ENCODE measurements at places on chromosomes 1 and 21.

DNA sequence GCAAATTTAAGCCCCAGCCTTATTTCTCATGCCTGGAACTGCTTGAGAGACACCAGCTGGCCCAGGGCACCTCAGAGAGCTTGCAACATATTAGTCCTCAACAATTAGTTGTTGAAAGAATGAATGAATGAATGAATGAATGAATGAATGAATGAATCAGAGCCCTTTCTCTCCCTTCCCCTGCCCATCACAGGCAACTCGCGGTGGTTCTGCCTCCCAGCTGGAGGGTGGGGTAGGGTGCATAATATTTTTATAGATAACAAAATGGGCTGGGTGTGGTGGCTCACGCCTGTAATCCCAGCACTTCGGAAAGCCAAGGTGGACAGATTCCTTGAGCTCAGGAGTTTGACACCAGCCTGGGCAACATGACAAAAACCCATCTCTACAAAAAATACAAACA lies 110.1 kb downstream of the CCDC185 start:
- no peak for DNase-seq

GRCh38 chr1:12488666-12489354 lies 129.2 kb downstream of the DHRS3 start:
- no peak for DNase-seq

GRCh38 chr1:223738465-223739365 lies 26.4 kb downstream of the CAPN2 start:
- DNase-seq, result peak; percentile 51

- no peak for DNase-seq
Observed at GRCh38 chr21:38471766-38472165, 26.5 kb downstream of the ERG start.

DNA sequence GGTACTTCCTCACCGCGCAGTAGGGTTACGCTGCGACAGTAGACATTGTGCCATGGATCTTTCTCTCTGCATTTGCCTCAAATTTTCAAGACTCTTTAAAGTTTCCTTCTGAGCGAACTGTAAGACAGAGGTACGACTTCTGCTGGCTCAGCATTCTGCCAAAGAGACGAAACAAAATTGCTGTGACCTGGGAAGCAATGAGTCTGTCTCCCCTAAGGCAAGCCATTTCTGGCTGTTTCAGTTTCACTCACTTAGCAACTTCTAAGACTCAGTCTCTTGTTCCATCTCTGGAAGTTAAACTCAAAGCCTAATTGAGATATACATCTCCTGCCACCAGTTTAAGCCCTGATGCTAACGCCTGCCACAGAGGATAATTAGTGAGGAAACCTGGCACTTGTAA lies 510.9 kb upstream of the DAB1 start:
- DNase-seq, result no peak

- no peak for DNase-seq
Observed at GRCh38 chr1:94413311-94413710, 4.9 kb upstream of the ABCD3 start.

- DNase-seq, result peak; percentile 62
Observed at GRCh38 chr1:180912211-180912800, 391 bp upstream of the KIAA1614 start.

DNA sequence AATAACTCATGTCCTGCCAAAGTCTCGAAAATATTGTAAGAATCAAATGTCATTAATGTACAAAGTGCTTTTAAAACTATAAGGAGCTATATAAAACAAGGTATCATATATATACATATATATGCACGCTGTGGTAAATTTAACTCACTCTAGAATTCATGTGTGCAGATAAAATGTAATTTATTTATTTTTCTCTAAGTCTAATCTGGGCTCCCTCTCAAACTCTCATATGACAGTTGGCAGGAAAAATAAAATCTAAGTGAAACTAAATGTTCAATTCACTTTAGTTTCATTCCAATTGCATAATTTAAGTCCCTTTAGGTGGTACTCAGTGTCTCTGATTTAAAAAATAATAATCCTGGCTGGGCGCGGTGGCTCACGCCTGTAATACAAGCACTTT lies 372.0 kb upstream of the DAB1 start:
- DNase-seq, result no peak

- DNase-seq, result no peak
Observed at GRCh38 chr1:6282577-6283270, 21.8 kb upstream of the GPR153 start.

- peak; percentile 81 for DNase-seq
Observed at GRCh38 chr1:14140831-14141401, 440.9 kb downstream of the PRDM2 start.

- no peak for DNase-seq
Observed at GRCh38 chr1:245776139-245776538, 621.4 kb downstream of the KIF26B start.

GRCh38 chr1:168506204-168506819 lies 37.5 kb downstream of the XCL2 start:
- no peak for DNase-seq

DNA sequence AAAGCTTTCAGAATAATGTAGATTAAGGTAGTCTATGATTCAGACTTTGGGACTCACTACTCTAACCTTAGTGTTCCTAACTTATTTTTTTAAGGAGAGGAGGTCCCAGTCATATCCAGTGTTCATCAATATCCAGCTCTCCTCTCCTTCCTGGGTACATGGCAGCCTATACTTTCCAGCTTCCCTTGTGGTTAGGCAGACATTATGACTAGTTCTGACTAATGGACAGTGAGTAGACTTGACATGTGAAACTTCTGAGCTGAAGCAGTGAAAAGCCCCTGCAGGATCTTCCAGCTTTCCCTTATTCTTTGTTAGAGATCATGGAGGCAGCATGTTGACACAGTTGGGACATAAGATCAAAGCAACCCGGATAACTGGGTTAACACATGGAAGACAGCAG lies 144.2 kb downstream of the PTPRU start:
- DNase-seq, result no peak

- no peak for DNase-seq
Observed at GRCh38 chr1:202215472-202216130, 22.0 kb downstream of the LGR6 start.

DNA sequence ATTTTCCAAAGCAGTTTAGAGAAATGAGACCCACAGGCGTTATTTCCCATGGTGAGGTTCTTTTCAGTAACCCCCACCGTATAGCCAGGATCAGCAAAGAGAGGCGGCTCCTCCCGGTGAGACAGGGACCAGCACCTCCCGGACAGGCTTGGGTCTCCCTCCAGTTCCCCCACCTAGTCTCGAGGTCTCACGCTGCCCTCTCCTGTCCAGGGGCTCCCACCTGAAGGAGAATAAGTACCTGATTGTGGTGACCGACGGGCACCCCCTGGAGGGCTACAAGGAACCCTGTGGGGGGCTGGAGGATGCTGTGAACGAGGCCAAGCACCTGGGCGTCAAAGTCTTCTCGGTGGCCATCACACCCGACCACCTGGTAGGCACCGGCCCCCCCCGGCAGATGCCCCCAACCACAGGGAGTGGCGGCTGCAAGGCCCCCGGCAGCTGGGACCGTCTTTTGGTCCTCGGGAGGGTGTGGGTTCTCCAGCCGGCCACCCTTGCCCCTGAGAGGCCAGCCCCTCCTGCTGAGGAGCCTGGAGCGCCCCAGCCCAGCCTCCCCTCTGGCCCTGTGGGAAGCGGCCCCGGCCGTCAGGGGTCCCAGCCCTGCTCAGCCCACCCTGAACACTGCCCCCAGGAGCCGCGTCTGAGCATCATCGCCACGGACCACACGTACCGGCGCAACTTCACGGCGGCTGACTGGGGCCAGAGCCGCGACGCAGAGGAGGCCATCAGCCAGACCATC lies 4.9 kb downstream of the COL6A1 start:
- DNase-seq, result no peak

DNA sequence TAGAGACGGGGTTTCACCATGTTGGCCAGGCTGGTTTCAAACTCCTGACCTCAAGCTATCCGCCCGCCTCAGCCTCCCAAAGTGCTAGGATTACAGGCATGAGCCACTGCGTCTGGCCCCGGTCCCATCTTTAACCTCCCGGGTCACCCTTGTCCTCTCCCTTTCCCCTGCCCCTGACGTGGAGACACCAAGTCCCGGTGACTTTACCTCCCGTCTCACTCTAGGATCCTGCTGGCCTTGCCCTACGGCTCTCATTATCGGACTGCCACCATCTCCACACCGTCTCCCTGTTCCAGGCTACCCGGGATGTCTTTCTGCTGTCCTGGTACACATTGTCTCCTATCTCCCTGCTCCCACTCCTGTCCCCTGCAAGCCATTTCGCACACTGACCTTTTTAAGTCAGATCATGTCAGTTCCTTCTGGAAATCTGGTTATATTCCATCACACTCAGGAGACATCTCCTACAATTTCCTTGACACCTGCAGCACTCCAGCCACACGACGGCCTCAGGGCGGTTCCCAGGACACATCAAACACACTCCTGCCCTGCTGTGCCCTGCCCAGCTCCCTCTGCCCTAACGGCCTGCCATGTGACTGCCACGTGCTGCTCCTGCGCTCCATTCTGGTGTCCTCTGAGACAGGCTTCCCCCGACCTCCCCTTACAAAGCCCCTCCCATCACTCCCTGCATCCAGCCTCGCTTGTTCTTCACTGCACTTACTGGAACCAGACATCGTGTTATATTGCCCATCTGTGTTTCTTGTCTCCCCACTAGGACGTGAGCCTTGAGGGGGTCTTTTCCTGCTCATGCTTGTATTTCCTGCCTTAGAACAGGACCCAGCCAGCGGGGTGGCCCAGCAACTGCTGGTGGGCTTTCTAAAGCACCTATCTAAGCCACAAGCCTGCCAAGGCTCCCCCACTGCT lies 32.7 kb downstream of the TTC39A start:
- peak; percentile 23 for DNase-seq

GRCh38 chr1:114002492-114003239 lies 23.4 kb downstream of the OLFML3 start:
- DNase-seq, result peak; percentile 56

- no peak for DNase-seq
Observed at GRCh38 chr1:94345148-94345721, 73.0 kb upstream of the ABCD3 start.

DNA sequence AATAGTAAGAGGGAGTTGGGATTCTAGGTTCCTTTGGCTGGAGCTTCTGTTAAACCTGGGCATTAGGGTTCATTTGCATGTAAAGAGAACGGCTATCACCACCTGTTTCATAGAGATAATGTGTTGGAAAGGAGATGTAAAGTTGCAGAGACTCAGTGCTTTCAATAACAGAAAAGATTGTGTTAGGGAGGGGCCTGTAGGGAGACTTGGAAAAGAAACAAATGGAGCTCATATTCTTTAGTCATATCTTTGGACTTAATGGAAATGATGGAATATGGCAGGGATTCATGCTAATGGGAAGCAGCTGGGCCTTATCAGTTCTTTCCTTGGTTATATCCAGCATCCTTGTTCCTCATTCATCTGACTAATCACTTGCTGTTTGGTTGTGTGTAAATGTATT lies 144.9 kb downstream of the CD247 start:
- no peak for DNase-seq

- no peak for DNase-seq
Observed at GRCh38 chr1:243996223-243996622, 54.9 kb upstream of the ZBTB18 start.

- DNase-seq, result peak; percentile 22
Observed at GRCh38 chr1:53543778-53544695, 84.8 kb downstream of the DMRTB1 start.

DNA sequence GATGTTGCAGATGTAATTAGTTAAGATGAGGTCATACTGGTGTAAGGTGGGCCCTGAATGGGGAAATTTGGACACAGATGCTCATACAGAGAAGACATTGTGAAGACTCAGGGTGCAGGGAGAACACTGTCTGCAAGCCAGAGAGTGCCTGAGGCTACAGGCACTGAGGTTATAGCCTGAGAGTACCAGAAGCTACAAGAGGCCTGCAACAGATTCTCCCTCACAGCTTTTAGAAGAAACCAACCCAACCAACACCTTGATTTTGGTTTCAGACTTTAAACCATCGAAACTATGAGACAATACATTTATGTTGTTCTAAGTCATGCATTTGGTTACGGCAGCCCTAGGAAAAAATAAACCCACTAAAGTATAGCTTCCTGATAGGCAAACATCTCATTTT lies 321.7 kb upstream of the USP25 start:
- DNase-seq, result no peak

- DNase-seq, result no peak
Observed at GRCh38 chr21:33821503-33822322, 93.9 kb downstream of the ATP5PO start.

DNA sequence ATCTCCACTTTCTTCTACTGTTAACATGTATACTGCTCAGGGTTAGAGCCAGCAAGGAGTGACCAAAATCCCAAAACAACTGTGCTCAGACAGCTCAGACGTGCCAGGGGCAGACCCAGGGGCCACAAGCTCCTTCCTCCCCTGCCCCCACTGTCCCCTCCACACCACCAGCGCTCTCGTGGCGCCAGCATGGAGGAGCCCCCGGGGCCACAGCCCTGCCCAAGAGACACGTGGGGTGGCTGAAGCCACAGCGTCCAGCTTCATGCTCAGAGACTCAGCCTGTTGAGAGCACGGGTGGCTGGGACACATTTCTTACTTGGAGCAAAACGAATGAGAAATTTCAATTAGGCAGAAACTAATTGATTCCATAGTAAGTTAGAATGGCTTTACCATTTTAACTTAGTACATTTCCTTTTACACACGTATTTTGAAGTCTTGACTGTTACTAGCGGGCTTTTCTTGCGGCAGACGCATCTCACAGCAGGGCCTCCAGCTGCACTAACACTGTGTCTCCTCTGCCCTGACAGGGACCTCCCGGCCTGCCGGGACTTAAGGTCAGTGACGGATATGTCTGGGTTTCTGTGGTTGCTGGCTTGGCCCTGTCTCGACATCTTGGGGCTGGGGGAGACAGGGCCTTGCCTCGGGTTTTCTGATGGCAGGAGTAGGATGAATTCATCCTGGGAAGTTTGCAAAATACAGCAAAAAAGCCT lies 54.2 kb downstream of the SLC19A1 start:
- no peak for DNase-seq

DNA sequence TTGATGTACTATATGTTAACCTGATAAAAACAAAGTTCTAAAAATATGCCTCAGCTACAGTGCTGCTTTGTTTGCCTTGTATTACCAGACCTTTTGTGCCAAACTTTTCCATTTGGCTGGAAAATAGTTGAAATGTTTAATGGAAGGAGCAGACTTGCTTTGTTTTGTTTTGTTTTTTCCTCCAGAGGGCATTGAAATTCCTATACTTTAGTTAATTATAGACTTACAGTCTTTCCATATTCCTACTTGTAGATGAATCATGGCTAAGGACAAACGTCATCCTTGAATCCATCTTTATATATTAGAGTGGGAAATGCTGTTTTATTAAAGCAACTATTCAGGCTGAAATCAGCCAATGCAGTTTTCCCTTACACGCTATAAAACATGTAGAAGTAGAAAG lies 6.7 kb downstream of the CAP1 start:
- no peak for DNase-seq

DNA sequence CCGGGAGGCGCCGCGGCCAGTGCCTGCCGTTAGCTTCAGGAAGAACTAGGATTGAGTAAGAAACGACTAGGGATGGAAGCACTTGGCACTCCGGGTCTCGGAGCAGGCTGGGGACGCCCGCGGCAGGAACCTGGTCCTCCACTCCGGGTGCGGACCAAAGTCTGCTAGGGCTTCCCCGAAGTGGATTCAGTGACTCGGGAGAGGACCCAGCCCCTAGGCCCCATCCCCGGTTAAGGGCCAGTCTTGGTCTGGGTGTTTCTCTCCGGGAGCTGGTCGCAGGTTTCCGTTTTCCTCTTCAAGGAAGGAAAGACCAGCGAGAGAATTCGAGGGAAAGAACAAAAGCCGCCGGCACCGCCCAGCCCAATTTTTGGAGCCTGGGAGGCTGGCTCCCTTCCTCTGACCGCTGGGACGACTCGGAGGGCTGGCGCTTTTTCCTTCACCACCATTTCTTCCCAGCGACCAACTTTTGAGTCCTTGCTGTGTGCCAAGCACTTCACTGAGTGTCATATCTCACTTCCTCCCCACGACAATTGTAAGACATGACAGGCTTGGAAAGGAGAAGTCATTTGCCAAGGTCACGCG lies 16.8 kb upstream of the STMN1 start:
- peak; percentile 59 for DNase-seq
